Amniotic stem cell (primary cell): ENCODE measurements at places on chromosomes 4 and X.

DNA sequence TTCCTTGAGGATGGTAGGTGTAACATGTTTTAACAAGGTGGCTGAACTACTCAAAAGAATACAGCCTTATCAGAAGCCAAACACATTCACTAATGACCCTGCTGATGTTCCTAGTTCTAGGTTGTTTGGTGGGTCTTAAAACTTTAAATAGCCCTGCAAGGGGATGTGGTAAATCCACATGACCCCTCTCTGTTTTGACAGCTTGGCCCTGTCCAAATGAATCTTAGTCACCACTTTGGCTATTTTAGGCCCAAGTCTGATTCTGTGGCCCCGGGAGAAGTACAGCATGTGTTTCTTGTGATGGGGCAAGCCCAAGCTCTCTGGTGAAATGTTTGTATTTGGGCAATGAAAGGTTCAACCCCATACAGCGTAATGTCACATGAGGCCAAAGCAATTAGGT is 54.5 kb upstream of the GPR34 start:
- DNase-seq = no peak

GRCh38 chr4:56861360-56861759 is 39.9 kb upstream of the SPINK2 start:
- DNase-seq = no peak

DNA sequence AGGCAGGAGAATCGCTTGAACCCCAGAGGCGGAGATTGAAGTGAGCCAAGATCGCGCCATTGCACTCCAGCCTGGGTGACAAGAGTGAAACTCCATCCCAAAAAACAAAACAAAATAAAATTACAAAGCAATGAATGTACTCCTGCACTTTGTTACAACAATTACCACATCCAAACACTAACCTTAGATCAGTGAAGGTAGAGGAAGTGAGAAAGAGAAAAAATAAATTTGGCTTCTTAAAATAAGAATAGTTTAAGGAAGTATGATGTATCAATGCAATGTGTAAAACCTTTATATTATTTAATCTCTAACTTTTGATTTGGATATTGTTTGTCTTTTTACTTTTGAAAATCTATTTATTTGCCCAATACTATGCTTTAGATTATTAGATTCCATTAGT is 21.7 kb upstream of the CSN1S1 start:
- no peak for DNase-seq

DNA sequence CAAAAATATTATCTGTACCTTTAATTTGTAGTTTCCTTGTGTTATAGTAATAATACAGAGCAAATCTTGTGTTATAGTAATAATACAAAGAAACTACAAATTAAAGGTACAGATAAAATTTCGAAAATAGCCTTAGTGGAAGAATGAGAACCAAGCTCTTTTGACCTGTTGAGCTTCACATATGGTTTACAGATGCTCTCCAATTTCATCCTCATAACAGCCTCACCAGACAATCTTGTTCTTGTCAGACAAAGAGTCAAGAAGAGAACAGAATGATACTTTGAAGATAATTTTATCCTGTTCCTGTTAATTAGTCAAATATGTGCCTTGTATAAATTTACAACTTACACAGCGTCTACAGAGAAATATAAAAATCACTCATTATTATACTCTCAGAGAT is 12.8 kb downstream of the ATXN3L start:
- no peak for DNase-seq

GRCh38 chr4:95549246-95550114 is 707 bp upstream of the UNC5C start:
- DNase-seq = no peak

DNA sequence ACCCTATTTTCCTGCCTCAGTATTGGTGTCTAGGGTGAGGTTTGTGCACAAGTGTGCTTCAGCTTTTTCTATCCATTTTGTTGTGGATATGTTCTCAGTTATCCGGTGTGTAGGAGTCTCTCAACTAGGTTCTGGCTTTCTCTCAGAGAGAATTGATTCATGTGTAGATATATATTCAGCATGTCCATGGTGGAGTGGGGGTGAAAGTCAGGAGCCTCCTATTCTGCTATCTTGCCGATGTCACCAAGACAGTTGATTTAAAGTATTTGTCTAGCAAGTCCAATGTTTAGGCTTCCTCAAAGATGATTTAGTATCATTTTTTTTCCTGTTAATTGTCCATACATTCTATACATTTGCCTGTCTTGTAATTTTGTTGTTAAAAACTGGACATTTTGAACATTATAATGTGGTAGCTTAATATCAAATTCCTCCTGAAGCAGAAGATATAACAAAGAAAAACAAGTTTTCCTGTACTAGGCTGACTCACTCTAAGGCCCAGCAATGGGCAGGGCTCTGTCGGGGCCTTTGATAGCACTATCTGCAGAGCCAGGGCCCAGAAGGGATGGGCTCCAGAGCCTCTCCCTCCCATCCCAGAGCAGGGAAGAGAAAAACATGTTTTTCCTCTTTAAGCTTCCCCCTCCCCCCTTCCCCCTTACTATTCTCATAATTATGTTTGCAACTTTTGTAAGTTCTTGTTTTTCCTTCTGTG is 37.6 kb downstream of the GLUD2 start:
- DNase-seq = no peak

DNA sequence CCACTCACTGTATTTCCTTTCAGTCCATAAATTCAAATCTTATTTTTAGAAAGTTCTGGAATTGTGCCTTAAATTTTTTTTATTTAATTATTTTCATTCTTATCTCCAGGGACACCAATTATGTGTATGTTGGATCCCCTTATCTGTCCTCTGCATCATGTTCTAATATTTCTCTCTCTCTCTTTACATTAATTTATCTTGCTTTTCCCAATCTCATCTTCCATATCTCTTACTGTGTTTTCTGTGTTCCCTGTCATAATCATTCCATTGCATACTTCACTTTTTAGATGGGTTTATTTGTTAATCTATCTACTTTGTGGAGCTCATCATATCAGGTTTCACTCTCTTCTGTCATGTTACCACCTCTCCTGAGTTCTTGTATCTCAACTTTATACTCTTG is 37.4 kb downstream of the PPP2R2C start:
- DNase-seq = no peak

GRCh38 chr4:156615066-156615531 is 356.5 kb downstream of the PDGFC start:
- DNase-seq = peak; percentile 35

- no peak for DNase-seq
These were observed 15.6 kb downstream of the PNMA6F start for GRCh38 chrX:153305972-153306371.

DNA sequence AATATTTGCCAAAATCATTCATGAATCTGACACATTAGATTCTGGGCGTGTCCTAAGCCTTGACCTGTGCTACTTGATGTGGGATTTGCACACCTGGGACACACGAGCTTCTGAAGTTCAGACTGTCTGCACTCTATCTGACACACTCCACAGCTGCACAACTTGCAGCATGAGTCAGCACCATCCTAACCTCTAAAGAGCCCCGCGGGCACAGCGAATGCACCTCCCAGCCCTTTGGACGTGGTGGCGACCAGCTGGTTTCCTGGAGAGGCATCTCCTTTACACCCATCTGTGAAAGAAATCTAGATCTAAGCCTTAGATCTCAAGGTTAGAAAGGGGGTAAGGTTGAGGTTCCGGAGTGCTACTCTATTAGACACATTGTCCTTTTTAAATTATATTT is 69.2 kb downstream of the SORBS2 start:
- no peak for DNase-seq

DNA sequence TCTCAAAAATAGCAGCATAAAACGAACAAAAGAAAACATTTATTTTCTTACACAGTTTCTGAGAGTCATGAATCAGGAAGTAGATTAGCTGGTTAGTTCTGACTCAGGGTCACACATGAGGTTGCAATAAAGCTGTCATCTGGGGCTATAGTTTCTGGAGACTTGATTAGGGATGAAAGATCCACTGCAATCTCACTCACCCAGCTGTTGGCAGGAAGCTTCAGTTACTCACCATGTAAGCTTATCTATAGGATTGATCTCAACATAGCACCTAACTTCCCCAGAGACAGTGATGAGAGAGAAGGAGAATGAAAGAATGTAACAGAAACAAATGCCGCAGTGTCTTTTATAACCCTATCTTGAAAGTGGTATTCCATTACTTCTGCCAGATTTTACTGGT is 435.5 kb downstream of the GABRG1 start:
- no peak for DNase-seq

DNA sequence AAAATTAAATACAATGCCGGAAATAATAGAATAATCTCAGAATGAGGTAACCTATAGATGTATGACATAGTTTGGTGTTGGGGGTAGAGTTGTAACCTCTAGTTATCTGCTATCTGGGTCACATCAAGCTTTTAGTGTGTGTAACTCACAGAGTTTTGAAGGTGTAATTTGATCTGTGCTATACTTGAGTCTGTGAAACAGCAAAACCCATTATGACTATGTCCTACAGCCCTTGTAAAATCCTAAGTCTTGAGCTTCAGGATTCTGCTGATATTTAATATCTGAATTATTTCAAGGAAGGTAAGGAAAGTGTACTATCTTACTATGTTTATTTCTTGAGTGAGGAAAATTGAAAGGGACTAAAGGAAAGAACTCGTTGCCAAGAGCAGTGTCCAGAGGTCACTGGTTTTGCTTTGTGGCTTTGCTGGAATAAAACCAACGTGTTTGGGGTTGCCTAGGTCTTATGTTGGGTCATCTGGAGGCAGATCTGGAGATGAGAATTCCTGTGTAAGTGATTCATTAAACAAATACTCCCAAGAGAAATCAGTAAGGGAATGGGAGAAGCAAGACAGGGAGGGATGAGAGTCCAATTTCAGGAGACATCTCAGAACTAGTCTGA is 107.8 kb upstream of the CBLL2 start:
- DNase-seq = no peak

DNA sequence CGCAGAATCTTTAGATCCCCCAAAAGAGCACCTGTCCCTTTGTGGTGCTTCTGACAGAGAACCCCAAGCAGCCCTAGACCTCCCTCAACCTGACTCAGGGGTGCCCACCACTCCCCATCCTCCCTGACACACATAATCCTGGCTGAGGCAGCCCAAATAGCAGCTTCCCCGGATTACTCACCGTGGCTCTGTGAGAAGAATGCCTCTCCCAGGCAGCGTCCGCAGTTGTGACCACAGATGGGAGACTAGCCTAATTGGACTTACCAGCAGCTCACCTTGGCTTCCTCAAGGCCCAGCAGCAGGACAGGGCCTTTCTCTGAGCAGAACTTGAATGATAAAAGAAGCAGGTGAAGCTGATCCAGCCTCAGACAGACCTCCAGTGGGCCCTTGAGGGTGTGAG is 10.3 kb upstream of the ODAPH start:
- DNase-seq = no peak

DNA sequence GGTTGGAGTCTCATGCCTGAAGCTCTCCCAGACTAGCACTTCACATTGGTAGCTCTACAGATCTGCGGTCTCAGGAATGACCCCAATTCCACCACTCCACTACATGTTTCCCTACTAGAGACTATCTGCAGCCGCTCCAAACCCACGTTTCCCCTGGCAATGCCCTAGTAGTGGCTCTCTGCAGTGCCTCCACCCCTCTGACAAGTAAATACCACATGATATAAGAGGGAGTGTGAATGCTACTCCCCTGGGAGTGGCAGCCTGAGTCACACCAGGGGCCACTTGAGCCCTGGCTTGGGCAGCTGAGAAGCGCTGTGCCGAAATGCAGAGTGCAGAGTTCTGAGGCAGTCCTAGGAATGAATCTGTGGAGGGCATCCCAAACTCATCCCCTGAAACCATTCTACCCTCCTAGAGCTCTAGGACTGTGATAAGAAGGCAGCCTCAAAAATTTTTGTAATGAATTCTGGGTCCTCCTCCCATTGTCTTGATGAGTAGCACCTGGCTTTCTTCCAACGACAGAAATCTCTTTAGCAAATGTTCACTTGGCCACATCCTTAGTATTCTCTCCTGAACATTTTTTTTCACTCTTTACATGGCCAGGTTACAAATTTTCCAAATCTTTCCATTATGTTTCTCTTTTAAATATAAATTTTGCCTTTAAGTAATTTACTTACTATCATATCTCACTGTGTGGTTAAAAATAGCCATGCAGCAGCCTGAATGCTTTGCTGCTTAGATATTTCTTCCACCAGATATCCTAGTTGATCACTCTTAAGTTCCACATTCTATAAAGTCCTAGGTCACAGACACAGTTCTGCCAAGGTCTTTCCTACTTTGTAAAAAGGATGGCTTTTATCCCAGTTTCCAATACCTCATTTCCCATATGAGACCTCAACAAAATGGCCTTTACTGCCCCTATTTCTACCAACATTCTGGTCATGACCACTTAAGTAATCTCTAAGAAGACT is 160.2 kb upstream of the CPEB2 start:
- no peak for DNase-seq

DNA sequence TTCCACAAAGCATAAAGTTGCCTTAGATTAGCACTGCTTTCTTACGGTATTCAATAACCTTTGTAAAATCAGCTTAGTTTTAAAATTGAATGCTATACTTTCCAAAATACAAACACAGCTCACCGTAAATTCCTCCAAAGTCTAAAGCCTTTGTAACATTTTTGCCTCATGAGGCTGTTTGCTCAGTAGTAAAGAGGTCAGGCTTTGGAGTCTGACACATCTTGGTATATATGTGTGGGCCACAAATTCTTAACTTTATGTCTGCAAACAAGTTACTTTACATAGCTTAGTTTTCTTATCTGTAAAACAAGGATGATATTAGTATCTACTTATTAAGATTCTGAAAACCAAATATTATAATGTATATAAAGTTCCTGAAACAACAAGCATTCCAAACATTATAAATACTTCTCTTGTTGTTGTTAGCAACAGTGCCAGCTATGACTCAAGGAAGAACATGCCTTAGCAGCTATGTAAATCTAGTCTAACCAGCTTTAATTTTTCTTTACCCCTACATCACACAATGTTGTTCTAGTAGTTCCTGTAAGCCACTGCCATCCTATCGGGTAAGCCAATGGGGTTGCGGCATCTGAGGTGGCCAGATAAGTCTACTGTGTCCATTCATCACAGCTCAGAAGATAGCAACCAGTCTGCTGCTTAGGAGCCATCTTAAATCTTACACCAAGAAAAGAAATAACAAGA is 709.0 kb downstream of the KLHL13 start:
- no peak for DNase-seq

GRCh38 chr4:176436293-176436973 is 116.7 kb downstream of the SPCS3 start:
- DNase-seq = no peak

DNA sequence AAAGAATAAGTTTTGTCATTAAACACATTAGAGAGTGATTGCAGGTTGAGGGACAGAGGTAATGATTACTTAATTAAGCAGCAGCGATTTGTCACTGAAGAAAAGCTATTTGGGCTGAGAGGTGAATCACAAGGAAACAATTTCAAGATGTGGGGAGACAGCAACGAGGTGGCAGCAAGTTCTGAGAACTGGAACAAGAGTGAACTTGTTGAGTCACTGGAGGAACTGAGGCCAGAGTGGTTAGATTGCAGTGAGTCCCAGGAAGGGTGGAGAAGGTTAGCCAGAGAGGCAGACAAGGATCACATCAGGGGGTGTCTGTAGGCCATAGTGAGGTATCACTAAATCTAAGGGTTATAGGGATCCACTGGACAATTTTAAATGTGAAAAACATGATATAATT is 57.9 kb upstream of the TMPRSS11A start:
- DNase-seq = no peak

GRCh38 chrX:68411729-68412128 is 21.6 kb downstream of the OPHN1 start:
- no peak for DNase-seq
